ENCODE measurements at places on chromosomes 1 and 21.

DNA sequence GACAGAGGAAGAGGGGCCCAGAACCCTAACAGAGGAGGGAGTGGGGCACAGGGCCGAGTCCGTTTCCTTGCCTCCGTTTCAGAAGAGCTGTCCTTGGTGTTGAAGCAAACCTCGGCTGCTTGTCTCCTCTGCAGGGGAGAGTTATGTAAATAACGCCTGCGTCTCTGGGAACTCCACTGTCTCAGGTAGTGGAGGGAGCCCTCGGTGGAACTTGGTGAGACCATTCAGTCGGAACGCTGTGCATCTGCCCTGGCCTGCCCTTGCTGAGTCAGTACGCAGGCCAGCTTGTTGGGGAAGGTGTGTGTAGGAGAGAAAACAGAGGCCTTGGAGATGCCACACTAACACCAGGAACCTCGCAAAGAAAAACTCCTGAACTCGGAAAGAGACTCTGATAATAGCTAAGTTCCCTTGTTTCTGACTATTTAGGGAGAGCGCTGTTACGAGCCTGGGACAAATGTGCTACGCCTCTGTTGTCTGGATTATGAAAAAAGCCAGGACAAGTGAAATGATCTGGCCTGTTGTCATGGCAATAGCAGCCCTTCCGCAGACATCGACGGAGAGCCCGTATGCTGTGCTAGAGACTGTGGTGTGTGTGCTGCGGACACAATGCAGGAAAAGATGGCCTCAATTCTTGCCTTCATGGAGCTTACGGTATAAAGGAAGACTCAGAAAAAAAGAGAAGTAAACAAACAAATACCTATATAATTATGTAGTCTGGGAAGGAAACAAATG, 94.6 kb upstream of the AKT3 start:
- DNase-seq, result peak; percentile 33

- no peak for DNase-seq
Measured at GRCh38 chr1:230317823-230318819, 108.0 kb downstream of the PGBD5 start.

- no peak for DNase-seq
Measured at GRCh38 chr1:20689645-20690056, 28.2 kb downstream of the KIF17 start.

GRCh38 chr1:70204600-70204999, 779 bp downstream of the LRRC40 start:
- no peak for DNase-seq

- DNase-seq, result no peak
Measured at GRCh38 chr1:189859385-189859977, 618.2 kb downstream of the BRINP3 start.

GRCh38 chr1:115098979-115099692, 9.8 kb upstream of the TSPAN2 start:
- DNase-seq, result peak; percentile 52

DNA sequence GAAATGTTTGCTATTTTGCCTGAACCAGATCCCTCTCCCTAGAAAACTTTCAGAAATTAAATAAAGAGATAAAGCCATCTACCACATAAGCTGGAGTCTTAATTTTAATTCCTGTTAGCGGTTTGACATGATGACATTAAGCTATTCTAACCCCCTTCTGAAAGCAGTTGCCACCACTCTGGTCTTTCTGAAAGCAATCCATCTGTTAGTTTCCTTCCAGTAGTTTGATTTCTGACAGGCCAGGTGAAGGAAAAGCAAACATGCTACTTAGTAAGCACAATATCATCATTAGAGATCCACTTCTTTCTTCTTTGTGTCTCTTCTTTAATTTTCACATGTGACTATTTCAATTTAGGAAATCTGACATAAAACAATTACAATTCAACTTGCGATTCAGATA, 39.9 kb downstream of the RGL1 start:
- DNase-seq, result no peak

GRCh38 chr21:33708874-33709273, 66.6 kb downstream of the ITSN1 start:
- DNase-seq, result no peak

DNA sequence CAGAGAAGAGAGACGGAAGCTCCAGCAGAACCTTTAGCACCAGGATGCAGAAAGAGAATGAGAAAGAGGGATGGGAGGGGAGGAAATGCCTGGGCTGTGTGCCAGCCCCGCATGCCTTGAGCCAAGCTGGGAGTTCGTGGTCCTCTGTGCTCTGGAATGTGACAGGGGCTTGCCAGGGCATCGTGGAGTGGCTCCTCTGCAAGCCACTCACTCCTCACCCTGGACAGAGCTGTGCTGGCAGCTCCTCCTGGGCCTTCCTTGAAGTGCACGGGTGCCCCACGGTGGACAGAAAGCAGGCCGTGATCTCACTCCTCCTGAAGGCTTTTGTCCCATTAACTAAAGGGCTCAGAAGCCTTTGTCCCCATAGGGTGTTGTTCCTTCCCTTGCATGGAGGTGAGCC, 34.8 kb upstream of the PRELP start:
- peak; percentile 81 for DNase-seq

DNA sequence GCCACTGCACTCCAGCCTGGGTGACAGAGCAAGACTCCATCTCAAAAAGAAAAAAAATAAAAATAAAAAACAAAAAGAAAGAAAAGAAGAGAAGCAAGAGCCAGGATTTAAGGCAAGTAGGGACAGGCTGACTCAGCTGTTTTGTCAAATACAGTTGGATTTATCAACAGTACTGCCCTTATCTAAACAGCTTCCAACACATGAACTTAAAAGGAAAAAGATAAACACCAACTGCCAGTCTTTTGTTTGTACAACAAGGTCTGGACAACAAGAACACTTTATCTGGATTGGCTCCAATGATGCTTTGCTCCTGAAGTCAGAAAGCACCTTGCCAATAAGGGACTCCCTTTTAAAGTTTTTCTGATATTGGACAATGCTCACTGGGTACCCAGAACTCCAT, 886.0 kb downstream of the ADGRL2 start:
- no peak for DNase-seq

DNA sequence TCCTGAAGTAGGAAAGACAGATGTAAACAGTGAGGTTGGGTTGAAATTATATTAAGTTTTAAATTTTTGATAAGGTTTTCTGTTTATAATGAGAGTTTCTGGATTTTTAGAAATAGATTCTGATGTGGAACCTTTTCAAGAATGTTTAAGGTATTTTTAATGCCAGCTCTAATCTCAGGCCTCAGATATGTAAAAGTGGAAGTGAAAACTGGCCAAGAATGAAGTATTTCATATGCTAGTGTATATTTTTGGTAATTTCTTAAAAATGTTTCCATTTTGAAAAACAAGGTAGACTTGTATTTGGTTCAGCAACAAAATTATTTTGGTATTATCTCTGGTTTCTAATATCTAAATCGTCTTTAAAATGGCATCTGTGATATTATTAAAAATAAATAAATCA, 14.4 kb downstream of the IFNAR1 start:
- no peak for DNase-seq

- no peak for DNase-seq
Measured at GRCh38 chr1:221451741-221452140, 290.1 kb downstream of the DUSP10 start.

- DNase-seq, result peak; percentile 71
Measured at GRCh38 chr21:25790122-25790877, 55.5 kb downstream of the GABPA start.

DNA sequence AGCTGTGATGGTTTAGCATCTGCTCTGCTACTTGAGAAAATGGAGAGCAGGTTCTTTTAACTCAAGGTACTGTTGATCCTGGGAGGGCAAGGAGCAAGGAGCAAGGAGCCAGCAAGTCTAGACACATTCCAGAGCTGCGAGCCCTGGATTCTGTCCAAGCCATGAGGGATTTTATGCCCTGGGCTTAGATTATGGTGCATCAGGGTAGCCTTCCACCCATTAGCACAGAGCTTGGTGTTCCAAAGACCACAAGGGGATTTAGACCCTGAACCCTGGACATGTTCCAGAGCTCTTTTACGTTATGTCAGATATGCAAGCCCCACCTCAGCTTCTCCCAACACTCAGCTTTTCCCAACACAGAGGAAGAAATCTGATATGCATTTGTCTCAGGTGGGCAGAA, 2.0 kb upstream of the OR14I1 start:
- DNase-seq, result no peak
